Non-pigmented ciliary epithelial cell (primary cell): ENCODE measurements at places on chromosomes 6 and 20.

GRCh38 chr6:5981126-5982026 lies 25.3 kb downstream of the NRN1 start:
- DNase-seq, result peak; percentile 23

DNA sequence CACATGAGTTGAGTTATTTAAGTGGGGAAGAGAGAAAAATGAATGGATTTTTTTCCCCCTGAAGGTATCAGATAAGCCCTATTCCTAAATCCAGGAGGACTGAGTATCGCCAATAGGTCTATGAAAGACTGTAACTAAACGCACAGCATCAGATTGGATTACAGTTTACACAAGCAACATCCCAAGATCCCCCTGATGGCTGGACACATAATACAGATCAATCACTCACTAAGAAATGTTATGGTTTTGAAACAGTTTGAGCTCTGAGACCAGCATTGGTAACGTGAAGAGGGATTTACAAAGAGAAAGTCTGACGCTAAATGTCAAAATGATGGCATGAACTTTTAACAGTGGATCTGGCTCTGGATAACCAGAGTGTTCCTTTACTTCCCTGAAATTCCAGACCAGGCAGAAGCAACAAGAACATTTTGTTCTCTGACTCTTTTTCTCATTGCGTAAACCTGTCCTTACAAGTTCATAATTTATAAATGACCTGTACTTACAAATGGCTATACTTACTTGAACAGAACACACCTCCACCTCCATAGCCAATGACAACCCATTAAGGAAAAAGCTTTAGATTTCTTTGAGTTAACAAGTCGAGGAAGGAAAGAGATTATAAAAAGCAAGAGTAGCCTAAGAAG lies 131.8 kb upstream of the BEND3 start:
- DNase-seq, result no peak

DNA sequence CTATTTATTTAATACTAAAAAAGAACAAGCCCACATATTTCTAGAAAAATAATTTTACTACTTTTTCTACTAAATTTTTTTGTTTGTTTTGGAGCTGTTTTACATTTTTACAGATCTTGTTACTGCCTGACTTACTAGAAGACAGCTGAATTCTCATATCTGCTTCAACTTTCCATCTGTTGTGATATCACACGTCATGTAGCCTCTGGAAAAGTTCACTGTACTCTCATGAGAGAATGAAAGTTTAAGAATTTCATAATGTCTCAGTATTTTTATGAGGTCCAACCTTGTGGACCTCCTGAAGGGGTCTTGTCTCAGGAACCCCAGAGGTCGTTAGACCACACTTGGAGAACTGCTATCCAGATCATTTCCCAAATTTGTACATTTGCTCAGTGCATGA lies 81.7 kb upstream of the MTHFD1L start:
- no peak for DNase-seq

GRCh38 chr20:20786428-20786827 lies 74.0 kb upstream of the RALGAPA2 start:
- no peak for DNase-seq

DNA sequence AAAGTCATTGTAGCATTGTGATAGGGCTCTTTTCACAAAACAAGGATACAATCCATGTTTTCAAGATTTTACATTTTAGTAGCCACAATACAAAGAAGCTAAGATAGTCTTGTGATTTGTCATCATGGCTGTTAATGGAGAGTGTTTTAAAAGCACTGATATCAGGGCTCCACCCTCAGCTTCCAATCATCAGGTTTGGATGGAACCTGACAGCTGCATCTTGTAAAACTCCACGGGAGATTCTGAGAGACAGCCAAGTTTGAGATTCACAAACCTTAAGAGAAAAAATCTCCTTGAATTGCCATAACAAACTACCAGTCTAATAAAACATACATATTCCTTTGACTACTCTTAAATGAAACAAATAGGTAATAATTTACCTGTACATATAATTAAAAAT lies 280.2 kb downstream of the ESR1 start:
- DNase-seq, result no peak

GRCh38 chr20:56608376-56608775 lies 20.7 kb upstream of the TFAP2C start:
- DNase-seq, result no peak

- DNase-seq, result no peak
Measured at GRCh38 chr20:51159303-51159702, 136.4 kb upstream of the KCNG1 start.

DNA sequence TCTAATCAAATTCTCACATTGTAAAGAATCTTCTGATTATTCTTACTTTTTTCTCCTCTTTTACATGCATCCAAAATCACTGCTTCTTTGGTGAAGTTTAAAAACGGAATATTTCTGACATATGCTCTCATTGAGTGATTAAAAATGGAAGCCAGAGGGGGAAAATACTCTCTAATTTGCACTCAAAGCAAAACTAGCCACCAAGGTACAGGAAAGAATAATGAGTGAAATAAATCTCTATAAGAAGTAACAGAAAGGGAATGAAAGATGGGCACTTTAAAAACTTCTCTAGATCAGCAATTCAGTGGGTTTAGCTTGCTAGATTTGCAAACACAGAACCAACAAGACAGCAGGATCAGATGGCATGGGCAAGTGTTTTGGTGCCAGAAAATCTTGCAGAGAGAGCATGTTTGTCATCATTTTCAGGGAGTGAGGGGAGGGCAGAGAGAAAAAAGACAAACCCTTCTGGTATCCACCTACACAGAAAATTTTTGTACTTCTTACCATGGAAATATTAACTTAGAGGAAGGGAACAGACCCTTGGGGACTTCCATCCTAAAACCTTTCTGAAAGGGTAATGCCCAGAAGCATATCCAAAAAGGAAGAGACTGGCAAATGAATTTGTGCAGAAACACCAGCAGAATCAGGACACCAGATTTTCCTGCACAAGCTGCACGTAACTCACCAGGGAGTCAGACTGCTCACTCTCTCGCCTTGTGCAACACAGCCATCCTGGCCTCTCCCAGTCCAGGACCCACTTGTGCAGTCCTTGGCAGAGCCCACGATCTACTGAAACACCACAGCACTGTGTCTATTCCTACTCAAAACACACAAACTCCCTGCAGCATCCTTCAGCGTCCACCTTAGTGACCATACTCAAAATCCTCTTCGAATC lies 270.2 kb upstream of the PRDM1 start:
- DNase-seq, result no peak

DNA sequence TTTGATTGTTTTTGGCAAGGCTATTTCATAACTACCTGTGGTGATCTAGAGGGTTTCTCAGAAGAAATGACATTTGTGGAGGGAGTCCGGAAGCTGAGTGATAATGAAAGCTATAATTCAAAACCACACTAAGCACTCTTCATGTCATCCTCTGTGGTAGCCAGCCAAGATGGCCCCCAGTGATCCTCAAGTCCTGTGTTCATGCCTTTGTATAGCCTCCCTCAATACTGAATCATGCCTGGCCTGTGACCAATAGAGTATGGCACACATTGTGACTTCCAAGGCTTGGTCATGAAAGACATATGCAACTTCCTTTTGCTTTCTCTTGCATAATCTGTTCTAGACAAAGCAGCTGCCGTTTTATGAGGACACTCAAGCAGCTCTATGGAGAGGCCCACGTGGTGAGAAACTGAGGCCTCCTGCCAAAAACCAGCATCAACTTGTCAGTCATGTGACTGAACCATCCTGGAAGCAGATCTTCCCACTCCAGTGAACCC lies 12.8 kb upstream of the DNAAF9 start:
- DNase-seq, result no peak

DNA sequence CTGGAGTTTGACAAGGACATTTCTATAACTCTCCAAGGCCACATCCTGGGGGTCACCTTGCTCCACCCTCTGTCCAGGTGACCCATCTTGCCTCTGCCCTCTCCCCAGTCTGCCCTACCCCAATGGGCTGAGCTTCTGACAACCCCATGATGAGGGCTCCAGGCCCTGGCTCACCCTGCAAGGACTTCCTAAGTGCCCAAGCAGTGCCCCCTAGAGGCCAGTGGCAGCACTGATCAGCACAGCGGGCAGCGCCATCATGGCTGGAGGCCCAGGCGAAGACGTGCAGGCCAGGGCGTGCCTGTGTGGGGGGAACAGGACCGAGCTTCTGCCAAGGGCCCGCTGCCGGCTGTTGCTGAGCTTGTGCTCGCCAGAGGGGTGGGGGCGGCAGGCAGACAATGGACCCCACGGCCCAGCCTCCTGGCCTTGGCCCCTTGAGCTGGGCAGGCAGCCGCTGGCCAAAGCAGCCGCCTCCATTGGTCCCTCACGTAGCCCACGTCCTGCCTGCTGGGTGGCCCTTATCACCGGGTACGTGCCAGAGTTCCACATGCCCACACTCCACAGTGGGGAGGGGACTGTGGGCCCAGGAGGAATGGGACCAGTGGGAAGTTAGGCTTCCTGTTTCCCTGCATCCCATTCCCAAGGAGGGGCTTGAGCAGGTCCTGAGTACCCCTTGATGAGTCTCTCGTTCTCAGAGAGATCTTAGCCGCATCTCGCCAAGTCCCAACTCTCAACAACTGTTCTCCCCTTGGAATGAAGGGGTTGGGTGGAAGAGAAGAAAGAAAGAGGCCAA lies 64.3 kb downstream of the MRPL14 start:
- DNase-seq, result no peak

DNA sequence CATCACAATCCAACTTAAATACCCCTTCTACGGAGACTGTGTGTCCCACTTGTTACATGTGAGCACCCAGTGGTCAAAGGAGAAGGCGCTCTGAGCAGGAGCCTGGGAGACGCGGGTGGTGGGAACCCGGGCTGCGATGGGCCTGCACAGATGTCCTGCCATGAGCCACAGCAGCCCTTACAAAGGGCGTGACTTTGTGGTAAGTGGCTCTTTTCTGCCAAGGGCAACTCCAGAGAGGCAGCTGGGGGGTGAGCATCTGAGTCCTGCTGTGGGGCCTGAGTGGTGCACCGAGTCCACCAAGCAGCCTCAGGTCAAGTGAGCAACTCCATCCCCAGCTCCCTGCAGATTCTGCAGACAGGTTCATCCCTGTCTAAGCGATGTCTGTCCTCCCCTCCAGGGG lies 33.6 kb upstream of the CST7 start:
- DNase-seq, result no peak

DNA sequence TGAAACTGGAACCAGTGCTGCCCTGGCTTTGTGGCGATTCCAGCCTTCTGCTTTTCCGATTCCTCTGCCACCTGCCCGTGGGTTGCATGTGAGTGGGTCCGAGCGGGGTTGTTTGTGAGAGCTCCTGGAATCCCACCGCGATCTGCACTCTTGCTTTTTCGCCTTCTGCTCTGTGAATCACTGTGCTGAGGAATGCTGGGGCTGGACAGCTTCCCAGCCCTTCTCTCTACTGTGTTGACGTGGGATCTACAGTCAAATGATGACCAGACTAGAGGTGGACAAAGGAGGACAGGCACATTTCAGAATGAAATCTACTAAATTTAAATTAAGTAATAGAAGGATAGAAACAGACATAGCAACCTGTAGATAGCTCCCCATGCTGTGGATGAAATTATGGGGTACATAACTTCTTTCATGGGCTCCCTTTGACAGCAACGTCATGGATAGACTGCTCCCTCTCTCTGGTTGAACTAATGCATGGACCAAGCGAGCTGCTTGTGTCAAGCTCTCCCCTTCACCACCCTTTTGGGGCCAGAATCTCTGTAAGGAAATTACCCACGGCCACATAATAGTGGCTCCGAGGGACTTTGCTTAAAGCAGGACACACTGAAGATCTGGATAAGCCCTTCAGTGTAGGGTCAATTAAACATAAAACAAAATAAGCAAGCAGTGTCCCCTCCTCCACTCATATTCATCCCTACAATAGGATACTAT lies 2.0 kb downstream of the FNDC1 start:
- peak; percentile 55 for DNase-seq

- no peak for DNase-seq
Measured at GRCh38 chr6:41799559-41799911, 12.0 kb downstream of the TOMM6 start.

GRCh38 chr20:61986762-61987321 lies 78.8 kb downstream of the TAF4 start:
- no peak for DNase-seq

GRCh38 chr6:132234356-132234755 lies 166.9 kb downstream of the MOXD1 start:
- no peak for DNase-seq

GRCh38 chr20:22796469-22797077 lies 212.2 kb upstream of the FOXA2 start:
- peak; percentile 46 for DNase-seq

GRCh38 chr6:140316966-140317365 lies 942.5 kb upstream of the CITED2 start:
- DNase-seq, result no peak

DNA sequence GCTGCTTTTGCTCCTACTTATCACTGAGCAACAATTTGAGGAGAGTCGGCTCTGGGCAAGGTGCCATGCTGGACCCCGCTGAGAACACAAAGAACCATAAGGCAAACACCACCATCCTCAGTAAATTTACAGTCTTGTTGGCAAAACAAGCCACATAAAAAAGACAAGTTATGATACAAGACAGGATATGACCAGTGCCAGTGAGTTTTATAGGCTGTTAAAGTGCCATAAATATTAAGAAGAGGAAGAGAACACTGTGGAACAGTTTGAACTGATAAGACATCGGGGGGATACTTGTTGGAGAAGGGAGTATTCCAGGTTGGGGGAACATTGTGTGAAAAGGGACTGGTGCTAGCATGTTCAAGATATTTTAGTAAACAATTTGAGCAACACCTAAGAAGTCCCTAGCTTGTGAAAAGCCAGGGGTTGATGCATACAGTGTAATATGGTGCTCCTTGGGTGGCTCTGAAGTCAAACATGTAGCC lies 25.3 kb upstream of the RIPOR2 start:
- no peak for DNase-seq

GRCh38 chr6:155493694-155494143 lies 38.1 kb upstream of the NOX3 start:
- peak; percentile 100 for DNase-seq

DNA sequence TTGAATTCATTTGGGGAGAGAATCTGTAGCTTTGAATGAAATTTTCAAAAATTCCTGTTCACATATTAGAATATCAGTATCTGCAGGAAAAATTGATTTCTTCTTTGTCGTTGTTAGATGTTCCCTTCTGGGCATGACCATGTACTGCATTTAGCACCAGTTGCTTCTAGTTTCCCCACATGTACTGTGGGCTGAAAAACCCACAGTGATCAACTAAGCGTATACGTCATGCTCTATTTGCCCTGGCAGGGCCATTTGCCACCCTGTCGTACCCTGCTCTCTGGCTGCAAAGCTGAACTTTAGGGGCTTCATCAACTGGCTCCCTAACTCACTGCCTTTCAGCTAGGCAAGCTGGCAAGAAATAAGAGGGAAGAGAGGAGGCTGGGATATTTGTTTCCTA lies 340.7 kb upstream of the TSHZ2 start:
- no peak for DNase-seq

DNA sequence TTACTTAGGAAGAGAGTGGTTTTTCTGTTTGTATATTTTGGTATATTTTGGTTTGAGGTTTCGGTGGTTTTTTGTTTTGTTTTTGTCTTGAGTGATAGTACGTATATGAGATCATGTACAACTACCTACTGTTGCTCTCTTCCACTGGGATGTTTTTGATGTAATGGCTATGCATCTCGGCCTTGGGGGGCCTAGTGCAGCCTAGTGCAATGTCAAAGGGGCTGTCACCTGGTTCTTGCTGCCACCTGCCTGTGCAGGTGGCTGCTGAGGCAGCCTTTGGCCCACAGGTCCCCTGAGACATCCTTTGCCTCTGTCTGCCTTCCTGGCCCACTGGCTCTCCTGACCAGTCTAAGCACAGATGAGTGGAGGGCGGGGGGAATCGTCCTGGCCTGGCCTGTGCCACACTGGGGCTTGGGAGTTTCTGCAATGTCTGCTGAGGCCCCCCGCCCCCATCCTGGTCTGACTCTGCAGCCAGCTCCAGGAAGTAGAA lies 546.6 kb downstream of the CD83 start:
- peak; percentile 17 for DNase-seq

GRCh38 chr20:34037767-34038166 lies 44.1 kb downstream of the RALY start:
- DNase-seq, result no peak
